ENCODE measurements at places on chromosomes 11 and 22.
A peak's percentile ranks its signal among the peaks of the same experiment; 100 is the strongest.

- no peak for DNase-seq
These were observed 640 bp upstream of the KCNA4 start for GRCh38 chr11:30017445-30017895.

- peak; percentile 80 for DNase-seq
These were observed 6.7 kb upstream of the BRSK2 start for GRCh38 chr11:1382831-1383607.

DNA sequence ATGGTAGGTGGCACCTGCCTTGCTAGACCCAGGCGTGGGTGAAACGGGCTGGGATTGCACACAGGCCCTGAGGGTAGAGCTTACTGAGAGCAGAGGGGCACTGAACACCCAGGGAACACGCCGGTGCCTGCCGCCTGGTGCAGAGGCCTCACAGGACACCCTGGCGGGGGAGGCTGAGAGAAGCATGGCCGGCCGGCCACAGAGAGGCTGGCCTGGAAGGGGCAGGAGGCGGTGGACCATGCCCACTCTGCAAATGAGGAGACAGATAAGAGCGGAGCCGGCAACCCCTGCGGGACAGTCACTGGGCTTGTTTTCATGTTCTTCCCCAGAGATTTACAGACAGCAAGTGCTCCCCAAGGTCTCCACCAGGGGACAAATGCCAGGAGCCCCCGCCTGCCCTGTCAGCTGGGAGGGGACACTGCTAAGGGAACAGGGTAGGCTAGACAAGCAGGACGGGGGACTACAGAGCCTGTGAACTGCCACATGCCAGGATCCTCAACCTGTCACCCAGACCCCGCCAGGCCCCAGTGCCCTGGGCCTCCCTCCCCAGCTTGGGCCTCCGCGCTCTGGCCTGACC lies 38.5 kb upstream of the TCF20 start:
- DNase-seq = no peak

DNA sequence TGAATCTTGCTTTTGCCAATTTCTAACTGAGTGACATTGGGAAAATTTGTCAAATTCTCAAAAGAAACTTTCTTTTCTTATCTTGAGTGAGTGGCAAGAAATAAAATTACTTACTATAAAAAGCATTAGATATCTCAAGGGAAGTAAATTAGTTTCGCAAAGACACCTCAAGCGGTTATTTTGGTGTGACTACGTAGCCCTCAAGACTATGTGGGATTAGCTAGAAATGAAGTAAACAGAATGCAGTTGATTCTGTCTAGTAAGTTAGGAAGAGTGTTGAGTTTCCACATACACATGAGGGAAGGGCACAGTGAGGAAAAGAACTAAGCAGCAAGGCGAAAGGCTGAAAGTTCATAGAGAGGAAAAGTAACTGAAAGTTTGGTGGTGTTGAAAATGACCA lies 28.3 kb upstream of the MS4A6A start:
- no peak for DNase-seq

DNA sequence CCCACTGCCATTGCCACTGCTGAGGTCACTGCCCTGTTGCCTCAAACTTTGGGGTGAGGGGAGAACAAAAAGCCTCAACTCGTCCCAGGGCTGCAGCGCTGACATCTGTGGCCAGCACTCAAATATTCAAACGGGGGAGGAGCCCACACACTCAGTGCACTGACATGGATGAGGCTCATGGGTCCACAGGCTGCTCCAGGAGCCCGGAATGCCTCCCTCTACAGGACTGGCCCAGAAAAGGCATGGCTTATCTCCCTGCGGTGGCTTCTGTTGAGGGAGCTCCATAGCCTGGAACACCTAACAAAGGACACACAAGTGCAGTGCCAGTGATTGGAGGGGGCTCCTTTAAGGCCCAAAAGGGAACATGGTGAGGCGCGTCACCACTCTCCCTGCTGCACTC lies 341.1 kb upstream of the LUZP2 start:
- no peak for DNase-seq

- DNase-seq = no peak
These were observed 57.3 kb upstream of the SORL1 start for GRCh38 chr11:121394785-121395184.

GRCh38 chr11:17646451-17647145 lies 72.8 kb upstream of the MYOD1 start:
- DNase-seq = no peak

DNA sequence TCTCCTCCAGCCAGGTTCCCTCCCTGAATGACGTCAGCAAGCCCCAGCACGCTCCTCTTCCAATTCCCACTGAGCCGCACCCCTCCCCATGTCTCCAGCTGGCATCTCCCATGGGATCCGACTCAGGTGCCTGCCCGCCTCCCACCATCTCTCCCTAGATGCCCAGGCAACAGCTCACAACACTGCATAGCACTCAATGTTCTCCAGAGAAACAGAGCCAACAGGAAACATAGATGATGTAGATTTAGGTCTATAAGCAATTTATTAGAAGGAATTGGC lies 532.3 kb downstream of the BRD1 start:
- no peak for DNase-seq

- no peak for DNase-seq
These were observed 347.2 kb downstream of the TTC28 start for GRCh38 chr22:28332410-28332809.

All from stimulated activated CD4-positive, alpha-beta T cell treated with anti-CD3 and anti-CD28 coated beads, Interleukin-15, amount 100 ng/mL, for 48 hours (primary cell).